ENCODE measurements at places on chromosomes 12 and 14.

GRCh38 chr14:88630565-88630964, 67.7 kb downstream of the ZC3H14 start:
- no peak for DNase-seq

- DNase-seq: no peak
These were observed 25.6 kb upstream of the CHPT1 start for GRCh38 chr12:101671833-101672232.

- no peak for DNase-seq
These were observed 1.6 kb downstream of the CACNA1C start for GRCh38 chr12:2054091-2055018.

DNA sequence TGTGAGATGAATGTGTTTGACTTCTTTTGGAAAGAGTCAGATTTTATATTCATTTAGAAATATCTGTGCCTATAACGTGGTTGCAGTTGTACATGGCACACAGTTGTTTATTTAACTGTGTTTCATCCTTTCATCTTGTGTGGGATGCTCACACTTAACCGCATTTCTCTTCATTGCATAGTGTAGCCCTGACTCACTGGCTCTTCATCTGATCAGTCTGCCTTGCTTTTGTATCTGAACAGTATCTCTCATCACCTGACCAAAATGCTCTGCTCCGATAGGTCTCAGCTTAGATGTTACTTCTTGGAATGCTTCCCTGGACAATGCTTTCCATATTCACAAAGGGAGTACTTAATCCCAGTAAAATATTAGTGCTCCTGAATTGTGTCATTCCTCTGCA, 83.4 kb downstream of the PDE3A start:
- no peak for DNase-seq

DNA sequence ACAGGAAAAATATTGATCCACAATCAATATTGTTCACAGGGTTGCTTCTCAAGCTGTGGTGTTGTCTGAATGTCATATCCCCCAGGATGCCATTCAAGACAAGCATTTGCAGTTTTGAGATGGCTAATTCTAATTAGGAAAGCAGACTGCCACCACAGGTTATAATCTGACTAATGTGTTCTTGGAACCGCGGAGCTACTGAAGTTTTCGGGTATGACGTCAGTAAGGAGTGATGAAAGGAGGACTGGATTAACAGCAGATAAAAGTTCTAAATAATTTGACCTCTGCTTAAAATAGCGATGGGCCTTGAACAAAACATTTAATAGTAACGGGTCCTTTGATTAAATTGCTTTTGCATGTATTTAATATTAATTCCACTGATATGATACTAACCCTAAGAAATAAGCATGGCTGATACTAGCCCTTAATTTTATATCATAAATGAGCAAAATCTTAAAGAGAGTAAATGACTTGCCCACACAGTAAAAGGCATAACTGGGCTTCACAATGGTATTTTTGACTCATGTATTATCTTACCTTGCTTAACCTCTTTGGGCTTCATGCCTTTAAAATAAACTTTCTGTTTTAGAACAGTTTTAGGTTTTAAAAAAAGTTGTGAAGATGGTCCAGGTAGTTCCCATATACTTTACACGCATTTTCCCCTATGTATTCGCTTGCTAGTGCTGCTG, 50.3 kb downstream of the TSHR start:
- no peak for DNase-seq

DNA sequence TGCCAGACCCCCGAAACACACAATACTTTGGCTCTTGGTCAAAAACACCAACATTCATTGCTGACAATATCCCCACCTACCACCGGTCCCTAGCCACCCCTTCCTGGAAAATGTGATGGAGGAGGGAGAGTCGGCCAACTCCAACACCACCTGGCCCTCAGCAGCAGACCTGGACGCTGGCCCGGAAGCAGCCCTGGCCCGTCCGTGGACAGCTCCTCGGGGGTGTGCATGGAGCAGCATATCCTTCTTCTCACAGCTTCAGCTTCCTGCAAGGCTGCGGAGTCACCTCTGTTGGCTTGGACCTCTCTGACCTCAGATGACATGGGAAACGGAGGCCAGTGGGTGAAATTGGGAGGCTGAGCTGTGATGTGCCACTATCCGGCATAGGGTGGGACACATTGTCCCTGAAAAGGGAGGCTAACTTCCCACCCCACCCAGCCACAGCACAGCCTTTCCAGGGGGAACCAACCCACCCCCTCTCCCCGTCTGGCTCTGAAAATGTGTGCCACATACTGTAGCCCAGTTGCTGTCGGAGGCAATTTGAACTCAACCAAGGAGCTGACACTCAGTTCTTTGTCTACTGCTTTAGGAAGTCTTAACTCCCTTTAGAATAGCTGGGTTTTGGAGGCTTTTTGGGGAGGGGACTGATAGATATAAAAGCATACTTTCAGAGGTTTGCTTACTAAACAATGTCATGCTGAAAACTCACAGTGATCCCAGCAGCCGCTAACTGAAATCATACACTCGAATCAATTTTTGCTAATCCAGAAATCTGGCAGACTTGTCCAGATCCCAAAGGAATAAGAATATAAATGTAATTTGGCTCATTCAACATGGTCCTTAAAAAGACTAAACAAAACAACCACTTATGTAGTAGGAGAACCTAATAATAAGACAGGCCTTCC, 43.1 kb upstream of the LTA4H start:
- no peak for DNase-seq

DNA sequence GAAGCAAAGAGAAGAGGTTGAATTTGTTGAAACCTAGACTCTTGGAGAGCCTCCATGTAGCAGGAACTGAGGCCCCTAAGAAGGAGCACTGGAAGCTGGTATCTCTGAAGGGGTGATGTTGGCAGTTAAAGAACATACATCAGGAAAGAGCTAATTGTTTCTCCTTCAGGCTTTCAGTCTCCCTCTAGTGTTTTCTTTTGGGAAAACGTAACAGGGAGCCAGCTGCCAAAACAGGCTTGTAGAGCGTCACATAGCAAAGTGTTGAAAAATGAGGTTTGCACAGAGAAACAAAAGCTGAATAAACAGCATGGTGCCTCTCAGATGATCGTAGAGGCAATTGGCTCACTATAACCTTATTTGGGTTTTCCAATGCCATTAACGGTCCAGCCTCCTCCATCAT, 46.9 kb upstream of the CAND1 start:
- DNase-seq: no peak

- no peak for DNase-seq
These were observed 412.6 kb upstream of the SOX5 start for GRCh38 chr12:24361877-24362580.

DNA sequence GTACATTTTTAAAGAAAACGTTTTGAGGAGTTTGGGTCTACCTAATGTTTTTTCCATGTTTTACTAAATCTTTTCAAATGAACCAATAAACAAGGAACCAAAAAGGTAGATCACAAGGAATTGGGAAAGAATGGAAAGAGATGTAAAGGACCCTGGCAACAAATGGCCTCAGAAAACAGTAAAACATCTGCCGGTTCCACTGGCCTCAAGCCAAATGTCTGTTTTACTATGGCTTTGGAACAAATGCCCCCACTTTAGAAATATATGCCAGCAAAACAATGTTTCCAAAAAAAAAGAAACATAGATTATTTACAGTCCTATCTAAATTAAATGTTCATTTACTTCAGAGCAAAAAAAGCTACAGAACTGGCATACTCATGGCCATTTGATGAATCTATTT, 3.0 kb downstream of the TRMT5 start:
- DNase-seq: no peak

- no peak for DNase-seq
These were observed 6.3 kb upstream of the ABHD12B start for GRCh38 chr14:50865391-50866076.

- no peak for DNase-seq
These were observed 2.0 kb upstream of the KRT75 start for GRCh38 chr12:52436000-52436827.

- no peak for DNase-seq
These were observed 28.6 kb downstream of the PIGH start for GRCh38 chr14:67571275-67571990.

- no peak for DNase-seq
These were observed 9.6 kb downstream of the XRCC3 start for GRCh38 chr14:103705504-103706284.

- DNase-seq: no peak
These were observed 451.3 kb downstream of the SNAPC1 start for GRCh38 chr14:62213516-62213915.

DNA sequence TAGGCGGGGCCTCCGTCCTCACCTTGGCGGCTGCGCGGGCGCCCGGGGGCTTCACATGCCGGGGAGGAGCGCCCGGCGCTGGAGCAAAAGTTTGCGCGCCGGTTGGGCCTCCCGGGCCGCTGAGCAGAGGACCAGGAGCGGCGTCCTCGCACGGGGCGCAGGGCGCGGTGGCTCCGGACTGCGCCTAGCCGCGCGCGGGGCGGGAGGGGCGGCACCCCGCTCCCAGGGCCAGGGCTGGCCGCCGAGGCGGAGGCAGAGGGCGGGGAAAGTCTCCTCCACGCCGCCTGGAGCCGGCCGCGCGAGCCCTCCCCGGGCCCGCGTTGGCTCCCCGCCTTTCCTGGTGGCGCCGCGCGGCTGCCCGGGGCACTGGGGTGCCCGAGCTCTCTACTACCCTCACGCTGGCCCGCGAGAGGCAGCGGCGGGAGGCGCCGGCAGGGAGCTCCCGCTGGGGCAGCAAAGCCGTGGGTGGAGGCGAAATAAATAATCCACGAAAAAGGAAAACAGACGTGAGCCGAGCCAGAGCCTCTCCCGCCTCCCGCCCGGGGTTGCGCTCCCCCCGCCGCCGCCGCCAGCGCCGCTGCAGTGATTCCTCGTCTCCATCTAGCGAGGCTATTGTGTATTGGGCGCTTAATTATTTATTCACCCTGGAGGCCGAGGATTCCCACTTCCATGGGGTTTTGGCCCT, 400 bp upstream of the PRIMA1 start:
- DNase-seq: no peak

- DNase-seq: no peak
These were observed 1.3 kb downstream of the HVCN1 start for GRCh38 chr12:110687396-110688169.

GRCh38 chr12:59834659-59835474, 239.0 kb downstream of the SLC16A7 start:
- no peak for DNase-seq

DNA sequence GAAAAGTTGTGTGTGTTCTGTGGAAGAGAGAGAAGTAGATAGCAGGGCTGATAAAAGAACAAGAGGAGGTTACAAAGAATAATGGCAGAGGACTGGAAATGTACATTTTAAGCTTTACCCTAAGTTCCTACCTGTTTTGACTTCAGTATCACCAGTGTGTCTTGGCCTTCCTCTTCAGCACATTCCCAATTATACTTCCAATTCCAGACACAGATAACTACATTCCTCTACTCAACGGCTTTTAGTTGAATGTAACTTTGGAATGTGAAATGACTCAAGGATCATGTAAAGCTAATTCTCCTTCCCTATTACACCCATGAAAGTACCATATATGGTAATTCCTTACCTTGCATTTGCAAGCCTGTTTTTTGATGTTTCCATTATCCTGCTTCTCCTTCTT, 5.0 kb downstream of the MGST1 start:
- DNase-seq: no peak

DNA sequence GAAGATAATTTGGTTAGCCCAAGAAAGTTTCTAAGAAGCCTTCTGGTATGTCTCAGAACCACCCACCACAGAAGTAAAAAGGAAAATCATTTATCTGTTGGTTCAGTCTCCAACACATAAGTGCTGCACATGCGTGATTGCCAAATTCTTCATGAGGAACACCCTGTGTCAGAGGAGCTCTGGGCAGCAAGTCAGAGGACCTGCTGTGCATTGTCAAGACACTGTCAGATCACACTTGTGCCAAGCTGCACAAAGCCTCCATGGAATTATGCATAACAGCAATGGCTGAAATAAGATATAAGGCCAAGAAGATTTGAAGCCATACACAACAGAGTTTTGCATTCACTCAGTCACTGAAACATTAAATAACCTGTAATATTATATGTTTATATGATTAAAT, 1304.7 kb upstream of the FLRT2 start:
- no peak for DNase-seq

DNA sequence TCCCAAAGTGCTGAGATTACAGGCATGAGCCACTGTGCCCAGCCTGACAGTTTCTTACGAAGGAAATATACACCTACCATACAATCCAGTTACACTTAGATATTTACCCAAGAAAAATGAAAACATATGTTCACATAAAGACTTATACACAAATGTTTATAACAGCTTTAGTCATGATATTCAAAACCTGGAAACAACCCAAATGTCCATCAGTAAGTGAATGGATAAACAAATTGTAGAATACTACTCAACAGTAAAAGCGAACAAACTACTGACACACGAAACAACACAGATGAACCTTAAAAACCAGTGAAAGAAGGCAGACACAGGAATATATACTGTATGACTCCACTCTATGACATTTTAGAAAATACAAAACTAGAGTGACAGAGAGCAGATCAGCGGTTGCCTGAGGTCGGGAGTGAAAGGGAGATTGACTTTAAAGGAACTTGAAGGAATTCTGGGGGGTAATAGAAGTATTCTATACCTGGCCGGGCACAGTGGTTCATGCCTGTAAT, 83.6 kb downstream of the SPRING1 start:
- DNase-seq: no peak

DNA sequence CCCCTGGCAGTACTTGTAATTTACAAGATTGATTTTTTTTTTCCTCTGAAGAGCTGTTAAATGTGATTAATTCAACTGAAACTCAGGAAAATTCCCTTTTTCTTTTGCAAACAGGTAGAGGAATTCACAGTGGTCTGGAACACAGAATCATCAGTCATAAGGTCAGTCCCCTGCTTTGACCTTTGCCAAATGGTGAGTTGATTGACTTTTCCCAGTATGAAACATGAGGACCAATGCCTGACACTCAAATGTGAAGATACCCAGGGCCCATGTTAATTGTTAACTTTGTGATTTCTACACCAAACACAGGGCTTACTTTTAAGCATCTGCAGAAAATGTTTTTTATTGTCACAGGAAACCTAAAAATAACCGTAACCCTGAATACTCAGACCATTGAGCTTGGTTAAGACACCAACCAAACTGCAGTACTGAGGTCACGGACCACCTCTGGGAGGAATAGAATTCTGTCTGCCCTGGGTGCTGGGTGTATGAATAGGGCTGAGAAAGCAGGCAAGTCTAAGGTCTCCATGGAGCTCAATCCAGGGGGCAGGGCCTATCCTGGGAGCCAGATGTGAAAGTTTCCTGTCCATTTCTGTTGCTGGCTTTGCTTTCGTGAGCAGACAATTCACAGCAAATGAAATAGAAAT, 192.4 kb downstream of the TMX1 start:
- no peak for DNase-seq

DNA sequence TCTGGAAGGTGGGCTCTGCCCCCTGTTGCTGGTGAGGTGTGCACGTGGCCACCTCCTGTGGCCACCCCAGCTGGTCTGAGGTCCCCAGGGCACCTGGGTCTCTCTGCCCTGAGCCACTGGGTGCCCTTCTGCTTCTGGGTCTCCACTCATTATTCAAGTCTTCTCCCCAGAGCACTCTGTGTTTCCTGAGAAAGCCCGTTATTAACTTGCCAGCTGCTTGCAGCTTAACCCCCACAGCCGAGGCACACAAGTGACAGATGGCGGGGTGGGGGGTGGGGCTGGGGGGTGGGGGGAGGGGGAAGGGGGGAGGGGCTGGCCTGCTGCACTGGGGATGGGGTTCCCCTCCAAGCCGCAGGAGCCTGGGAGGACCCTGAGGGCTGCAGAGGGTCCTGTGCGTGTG, 40.5 kb downstream of the FBRSL1 start:
- DNase-seq: no peak

Measured in NCI-H187 treated with DMSO at 0.1 percent for 48 hours (cell line).